ENCODE measurements at places on chromosomes 4 and X.

GRCh38 chr4:104549736-104550135 lies 55.0 kb upstream of the CXXC4 start:
- DNase-seq: no peak

- no peak for DNase-seq
These were observed 76.3 kb downstream of the STK32B start for GRCh38 chr4:5127556-5127955.

DNA sequence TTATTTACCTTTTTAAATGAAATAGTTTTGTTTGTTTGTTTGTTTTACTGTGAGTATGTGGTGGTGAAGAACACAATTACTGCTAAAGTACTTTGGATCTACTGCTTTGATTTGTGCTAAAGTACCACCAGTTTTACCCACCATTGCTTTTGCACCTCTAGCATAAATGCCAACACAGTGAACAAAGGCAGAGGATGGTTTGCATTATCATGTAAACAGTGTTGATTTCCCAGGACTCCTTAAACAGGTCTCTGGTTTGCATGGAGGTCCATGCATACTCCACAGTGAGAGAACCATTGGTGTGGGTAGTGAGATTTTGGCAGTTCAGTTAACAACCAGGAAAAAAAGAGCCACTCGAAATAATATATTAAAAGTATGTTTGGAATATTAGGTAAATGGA lies 11.0 kb downstream of the FAT4 start:
- no peak for DNase-seq

- no peak for DNase-seq
These were observed 9.9 kb upstream of the CLTRN start for GRCh38 chrX:15674514-15674840.

- DNase-seq: no peak
These were observed 40.0 kb upstream of the TEX13A start for GRCh38 chrX:105260291-105261043.

GRCh38 chr4:37762294-37762990 lies 64.0 kb upstream of the PGM2 start:
- no peak for DNase-seq

GRCh38 chr4:1044469-1045192 lies 33.2 kb downstream of the FGFRL1 start:
- no peak for DNase-seq

Measured in activated effector memory CD4-positive, alpha-beta T cell treated with anti-CD3 and anti-CD28 coated beads, Interleukin-2, amount 50 U/mL, for 16 hours (primary cell).